ENCODE measurements at places on chromosomes 2 and 18.

GRCh38 chr18:74582642-74583041 is 15.0 kb upstream of the ZNF407 start:
- no peak for DNase-seq

GRCh38 chr2:24708537-24709152 is 84.5 kb downstream of the PTRHD1 start:
- DNase-seq, result no peak

GRCh38 chr2:229733611-229734245 is 19.4 kb upstream of the DNER start:
- no peak for DNase-seq

DNA sequence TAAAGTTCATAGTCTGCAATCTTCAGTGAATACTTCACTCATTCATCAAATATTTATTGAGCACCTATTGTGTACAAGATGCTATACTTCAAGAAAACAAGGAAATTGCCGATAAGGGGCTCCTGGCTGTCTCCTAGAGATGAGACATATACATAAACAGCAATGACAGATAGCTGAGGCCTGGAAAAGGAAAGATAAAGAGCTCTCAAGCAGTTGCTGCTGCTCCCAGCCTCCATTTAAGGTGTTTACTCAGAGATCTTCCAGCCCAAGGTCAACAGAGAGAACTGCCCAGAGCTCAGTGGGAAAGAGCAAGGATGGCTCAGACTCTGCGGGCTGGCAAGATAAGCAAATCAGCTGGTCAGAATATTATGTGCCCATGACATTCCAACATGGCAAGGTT is 3.3 kb upstream of the SLC14A2 start:
- no peak for DNase-seq

GRCh38 chr2:160906878-160907277 is 253.3 kb upstream of the TANK start:
- no peak for DNase-seq

DNA sequence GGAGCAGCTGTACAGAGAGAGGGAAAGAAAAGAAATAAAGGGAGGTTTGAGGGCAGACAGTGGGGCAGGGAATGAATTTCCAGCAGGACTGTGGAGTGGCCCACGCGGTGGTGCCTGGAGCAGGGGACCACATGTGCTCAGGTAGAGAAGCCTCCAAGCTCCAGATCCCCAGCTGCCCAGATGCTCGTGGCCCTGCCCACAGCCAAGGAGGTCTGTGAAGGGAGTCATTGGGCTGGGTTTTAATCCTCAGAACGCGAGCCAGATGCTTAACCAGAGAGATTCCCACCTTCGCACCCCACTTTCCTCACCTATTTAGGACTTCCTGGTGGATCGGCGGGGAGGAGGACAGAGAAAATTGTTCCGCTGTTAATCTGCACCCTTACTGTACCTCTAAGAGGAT is 369.4 kb downstream of the PARD3B start:
- DNase-seq, result no peak

DNA sequence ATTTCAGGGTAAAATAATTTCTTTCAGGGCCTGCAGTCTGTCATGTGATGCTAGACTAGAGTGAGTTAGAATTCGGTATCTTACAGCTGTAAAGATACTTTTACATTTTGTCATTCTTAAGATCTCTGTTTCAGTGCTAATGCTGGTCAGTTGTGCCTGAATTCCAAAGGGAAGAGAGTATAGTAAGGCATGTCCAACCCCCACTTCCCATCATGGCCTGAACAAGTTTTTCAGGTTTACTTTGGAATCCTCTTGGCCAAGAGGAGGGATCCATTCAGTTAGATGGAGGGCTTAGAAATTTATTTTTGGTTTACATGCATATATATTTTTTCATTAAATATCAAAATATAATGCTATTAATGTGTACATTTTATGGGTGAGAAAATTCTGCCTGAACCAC is 596.6 kb downstream of the XIRP2 start:
- DNase-seq, result no peak

DNA sequence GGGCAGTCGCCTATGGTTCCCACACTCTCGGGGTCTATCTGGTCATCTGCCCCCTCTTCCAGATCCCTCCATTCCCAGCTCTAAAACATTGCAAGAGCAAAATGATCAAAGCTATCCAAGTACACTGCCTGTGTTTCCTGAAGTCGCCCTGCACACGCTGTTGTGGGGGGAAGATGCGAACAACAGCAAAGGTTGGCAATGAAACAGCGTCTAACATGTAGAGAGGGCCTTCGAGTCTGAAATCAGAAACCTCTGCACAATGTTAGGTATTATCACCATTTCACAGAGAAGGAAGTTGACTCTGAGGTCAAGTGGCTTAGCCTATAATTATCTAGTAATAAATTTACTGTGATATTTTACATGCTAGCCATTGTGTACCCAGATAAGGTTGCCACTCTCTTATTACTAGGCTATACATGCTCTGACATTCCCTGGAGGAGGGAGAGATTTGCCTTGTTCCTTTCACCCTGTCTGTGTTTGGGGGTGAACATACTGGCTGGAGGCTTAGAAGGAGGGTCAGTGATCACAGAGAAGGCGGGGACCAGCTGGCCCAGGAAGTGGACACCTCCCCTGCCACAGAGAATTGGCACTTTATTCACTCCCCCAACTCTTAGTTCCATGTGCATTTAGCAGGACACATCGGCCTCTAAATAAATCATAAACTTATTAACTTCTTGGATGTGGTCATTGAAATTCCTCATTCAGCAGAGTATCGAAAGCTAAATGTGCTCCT is 36.8 kb downstream of the KCTD1 start:
- no peak for DNase-seq

DNA sequence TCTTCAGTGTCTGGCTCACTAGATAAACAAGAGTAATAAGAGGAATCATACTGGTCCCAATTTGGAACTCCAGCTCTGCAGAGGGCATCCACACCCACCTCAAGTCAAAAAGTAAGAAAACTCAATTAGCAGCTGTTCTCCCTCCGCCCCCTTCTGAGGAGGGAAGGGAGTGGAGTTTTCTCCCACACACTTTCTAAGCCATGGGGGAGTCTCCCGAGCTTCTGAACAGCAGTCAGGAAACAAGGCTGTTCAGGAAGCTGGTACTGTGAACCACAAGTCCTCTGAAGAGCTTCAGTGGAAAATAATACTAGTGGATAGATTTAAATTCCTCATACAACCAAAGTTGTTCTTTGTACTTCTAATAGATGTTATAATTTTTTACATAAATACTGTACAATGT is 32.9 kb upstream of the SPTBN1 start:
- no peak for DNase-seq

- no peak for DNase-seq
Measured at GRCh38 chr18:69808399-69808798, 139.3 kb downstream of the CD226 start.

GRCh38 chr18:58228176-58228575 is 184.2 kb downstream of the NEDD4L start:
- DNase-seq, result no peak

GRCh38 chr18:53544917-53545316 is 679.6 kb downstream of the MBD2 start:
- no peak for DNase-seq

DNA sequence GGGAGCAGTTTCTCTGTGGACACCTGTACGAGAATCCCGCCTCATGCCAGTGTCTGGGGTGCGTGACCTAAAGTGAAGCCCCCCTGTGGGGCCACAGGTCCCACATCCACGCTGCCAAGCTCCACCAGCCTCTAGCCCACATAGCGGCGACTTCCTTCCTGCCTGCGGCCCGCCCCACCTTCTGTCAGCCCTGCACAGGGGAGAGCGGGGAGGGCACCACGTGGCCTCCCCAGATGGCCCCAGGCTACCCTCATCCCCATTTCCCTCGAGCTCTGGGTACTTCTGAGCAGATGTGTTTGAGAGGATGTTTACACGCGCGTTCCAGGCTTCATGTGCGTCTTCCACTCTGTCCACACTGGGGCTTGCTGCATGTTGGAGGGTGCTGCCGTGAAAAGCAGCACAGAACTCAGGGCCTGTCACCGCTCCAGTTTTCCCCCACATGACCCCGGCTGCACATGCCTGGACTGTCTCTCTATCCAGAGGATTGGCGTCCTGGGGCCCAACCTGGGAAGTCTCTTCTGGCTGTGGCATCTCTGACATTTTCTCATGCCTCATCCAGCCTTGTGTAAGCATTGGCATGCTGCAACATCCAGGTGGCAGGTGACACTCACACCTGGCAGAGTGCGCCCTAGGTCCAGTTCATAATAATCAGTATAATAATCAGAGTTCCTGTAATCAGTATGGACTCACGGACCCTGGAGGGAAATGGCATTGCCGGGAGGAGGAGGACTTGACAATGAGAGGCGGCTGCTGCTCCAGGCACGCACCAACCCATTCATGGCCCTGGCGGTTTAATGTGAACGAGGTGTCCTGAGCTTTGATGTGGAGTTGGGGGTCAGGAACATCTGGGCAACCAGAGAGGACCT is 146.3 kb upstream of the TWIST2 start:
- no peak for DNase-seq

GRCh38 chr18:75869162-75869561 is 441.7 kb upstream of the SMIM21 start:
- no peak for DNase-seq

GRCh38 chr2:148848146-148848545 is 26.9 kb upstream of the KIF5C start:
- no peak for DNase-seq

- DNase-seq, result no peak
Measured at GRCh38 chr2:127027715-127028114, 79.2 kb downstream of the BIN1 start.

DNA sequence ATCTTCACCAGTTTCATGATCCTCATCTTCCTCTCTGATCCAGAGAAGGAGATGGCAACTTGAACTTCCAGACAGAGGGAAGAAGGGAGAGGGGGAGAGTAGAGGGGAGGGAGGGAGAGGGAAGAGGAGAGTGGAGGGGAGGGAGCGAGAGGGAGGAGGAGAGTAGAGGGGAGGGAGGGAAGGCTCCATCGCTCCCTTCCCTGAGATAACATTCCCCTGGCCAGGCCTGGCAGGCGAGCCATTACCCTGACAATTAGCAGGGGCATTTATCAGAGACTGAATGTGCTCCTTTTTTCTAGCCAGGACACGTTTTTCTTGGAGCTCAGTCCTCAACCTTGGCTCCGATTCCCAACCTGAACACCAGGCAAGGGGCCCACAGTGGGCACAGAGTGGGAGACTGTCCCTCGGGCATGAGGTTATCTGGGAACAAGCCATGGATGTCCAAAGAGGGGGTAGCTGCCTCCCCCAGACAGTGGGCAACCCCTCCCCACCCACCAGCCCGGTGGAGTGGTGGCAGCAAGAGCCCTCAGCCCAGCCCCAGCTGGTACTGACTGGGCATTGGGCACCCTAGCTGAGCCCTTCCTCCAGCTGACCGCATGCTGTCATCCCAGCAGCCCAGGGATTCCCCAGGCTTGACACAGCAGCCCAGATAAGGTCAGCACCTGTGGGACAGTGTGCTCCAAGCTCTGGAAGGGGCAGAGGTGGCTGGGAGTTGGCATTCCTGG is 81.8 kb downstream of the TNS1 start:
- DNase-seq, result no peak

All from muscle of back (tissue), 13 donors.